Upper lobe of left lung (tissue), 6 donors: ENCODE measurements at places on chromosomes 5 and 9. TPM values are rescaled to one million over a fixed set of nuclear protein-coding genes. Genes with fewer than 3 reads are reported as not detected.

The ATP10B gene
- total RNA-seq, result not detected

The ZBED3 gene
- 21.3 TPM for total RNA-seq

The TUSC1 gene
- total RNA-seq, result 28.0 TPM

The DCAF12 gene
- total RNA-seq, result 38.2 TPM

The ARHGEF37 gene
- total RNA-seq, result 11.0 TPM

The NEK6 gene
- total RNA-seq, result 33.8 TPM

The HCN1 gene
- total RNA-seq, result 0.07 TPM

The SGCD gene
- 1.7 TPM for total RNA-seq

The GNPDA1 gene
- total RNA-seq, result 29.3 TPM

The IL7R gene
- total RNA-seq, result 118 TPM

The ITGA1 gene
- 45.8 TPM for total RNA-seq

The TMEM8B gene
- 9.3 TPM for total RNA-seq

The OGN gene
- total RNA-seq, result not detected

The SPAG8 gene
- 8.2 TPM for total RNA-seq

The TERT gene
- not detected for total RNA-seq

The ANXA2R gene
- total RNA-seq, result 5.9 TPM

The GPR150 gene
- not detected for total RNA-seq

The C5orf46 gene
- total RNA-seq, result not detected

The DDX4 gene
- not detected for total RNA-seq

The ADAMTS2 gene
- total RNA-seq, result 23.9 TPM

The PCDHA2 gene
- total RNA-seq, result not detected

The COL15A1 gene
- total RNA-seq, result 17.9 TPM

The IL3 gene
- not detected for total RNA-seq

The RHOBTB3 gene
- total RNA-seq, result 61.4 TPM

The TRPM3 gene
- 0.17 TPM for total RNA-seq

The PCDHGA3 gene
- total RNA-seq, result 2.1 TPM

The STK32A gene
- 3.5 TPM for total RNA-seq

The F2RL1 gene
- 9.7 TPM for total RNA-seq

The IFNA21 gene
- total RNA-seq, result not detected

The SH3RF2 gene
- total RNA-seq, result 12.9 TPM

The SHC3 gene
- 18.9 TPM for total RNA-seq

The SLCO6A1 gene
- not detected for total RNA-seq

The GADD45G gene
- 18.3 TPM for total RNA-seq

The PCDH1 gene
- 133 TPM for total RNA-seq

The FOXD4L4 gene
- 0.57 TPM for total RNA-seq

The SNCAIP gene
- 2.9 TPM for total RNA-seq

The SLC6A3 gene
- not detected for total RNA-seq

The NR5A1 gene
- total RNA-seq, result 0.49 TPM

The CYSRT1 gene
- 0.97 TPM for total RNA-seq

The SLC1A3 gene
- 235 TPM for total RNA-seq

The ZFP2 gene
- 1.1 TPM for total RNA-seq
